ENCODE measurements at places on chromosomes 7 and 10. TPM values are rescaled to one million over a fixed set of nuclear protein-coding genes. Genes with fewer than 3 reads are reported as not detected.

DNA sequence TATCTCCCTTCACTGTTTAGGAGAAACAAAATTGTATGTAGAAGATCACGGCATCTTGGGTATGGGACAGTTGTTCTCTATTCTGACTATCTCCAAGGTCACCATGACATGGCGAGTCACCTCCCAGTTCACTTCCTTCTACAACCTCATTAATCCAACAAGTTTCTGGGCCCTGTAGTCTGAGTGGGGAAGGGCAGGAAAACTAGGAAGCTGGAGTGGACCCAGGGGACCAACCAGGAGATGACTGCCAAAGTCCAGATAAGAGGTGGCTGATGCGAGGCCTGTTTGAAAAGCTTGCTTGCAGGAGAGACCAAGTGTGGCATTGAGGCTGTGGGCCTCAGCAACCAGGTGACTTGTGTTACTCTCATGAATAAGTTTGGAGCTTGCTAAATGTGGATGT, 584.9 kb downstream of the TNS3 start:
- DNase-seq: no peak

DNA sequence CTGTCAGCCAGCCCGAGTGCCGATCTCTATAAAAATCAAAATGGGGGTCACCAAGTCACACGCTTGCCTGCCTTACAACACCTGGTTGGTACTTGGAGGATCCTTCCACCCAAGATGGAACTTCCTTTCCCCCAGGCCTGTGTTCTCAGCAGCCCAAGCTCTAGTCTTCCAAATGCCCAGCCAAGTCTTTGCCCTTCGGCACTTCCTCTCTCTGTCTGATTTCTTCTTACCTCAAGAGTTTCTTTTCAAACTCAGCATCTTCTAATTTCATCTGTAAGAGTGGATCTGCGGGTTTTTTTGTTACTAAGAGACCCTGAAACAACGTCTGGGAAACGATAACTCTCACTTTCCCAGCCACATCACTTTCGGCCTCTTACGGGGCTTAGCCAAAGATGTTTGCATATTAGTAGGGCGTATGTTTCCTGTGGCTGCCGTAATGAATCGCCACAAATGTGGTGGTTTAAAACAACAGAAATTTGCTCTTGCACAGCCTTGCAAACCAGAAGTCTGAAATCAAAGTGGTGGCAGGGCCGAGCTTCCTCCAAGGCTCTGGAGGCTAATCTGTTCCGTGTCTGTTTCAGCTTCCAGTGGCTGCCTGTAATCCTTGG, 219.9 kb downstream of the TCF7L2 start:
- no peak for DNase-seq

DNA sequence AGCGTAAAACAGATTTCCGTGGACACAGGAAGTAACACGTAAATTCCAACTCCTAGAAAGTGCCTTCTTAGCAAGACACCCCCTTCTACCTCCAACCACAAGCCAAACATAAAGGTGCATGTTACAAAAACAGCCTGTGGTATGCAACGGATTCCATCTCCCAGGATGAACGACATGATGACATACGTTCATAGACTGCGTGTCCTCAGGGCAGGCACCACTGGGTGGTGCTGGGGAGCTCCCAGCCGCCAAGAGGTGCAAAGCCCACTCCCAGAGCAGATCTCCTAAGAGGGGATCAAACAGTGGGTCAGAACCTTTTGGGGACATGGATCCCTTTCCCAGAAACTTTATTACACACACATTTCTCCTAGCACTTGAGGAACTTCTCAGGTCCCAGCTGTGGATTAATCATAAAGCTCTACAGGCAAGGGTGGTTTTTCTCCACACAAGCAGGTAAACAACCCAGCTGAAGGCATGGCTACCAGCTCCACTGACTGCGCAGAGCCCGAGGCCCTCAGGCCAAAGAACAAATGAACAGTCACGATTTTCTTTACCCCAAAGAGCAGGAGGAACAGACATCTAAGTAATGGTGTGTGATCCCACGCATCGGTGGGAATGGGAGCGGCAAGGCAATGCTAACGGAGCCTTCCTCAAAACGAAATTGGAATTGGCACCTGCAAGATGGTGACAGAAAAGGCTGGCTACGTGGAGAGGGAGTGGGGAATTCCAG, 13.8 kb downstream of the PSAP start:
- DNase-seq: no peak

GRCh38 chr7:136971776-136972175, 103.3 kb downstream of the CHRM2 start:
- no peak for DNase-seq

DNA sequence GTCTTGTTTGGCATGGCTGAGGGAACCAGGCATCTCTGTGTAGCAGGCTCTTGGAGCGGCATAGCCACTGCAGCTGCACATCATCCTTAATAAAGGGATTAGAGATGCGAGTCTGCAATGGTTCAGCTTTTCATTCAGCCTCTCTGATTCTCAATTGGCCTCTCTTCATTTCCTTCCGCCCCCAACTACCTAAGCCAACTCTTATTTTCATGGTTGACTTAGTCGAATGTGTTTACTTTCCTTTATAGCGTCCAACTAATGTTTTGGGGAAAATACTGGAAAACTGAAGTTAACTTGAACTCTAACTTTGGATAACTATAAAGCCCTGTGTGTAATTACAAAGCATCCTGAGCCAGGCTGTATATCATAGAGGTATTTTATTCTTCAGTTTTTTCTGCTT, 202.2 kb upstream of the KIAA1217 start:
- no peak for DNase-seq

GRCh38 chr10:33521062-33521461, 186.6 kb upstream of the NRP1 start:
- DNase-seq: no peak

DNA sequence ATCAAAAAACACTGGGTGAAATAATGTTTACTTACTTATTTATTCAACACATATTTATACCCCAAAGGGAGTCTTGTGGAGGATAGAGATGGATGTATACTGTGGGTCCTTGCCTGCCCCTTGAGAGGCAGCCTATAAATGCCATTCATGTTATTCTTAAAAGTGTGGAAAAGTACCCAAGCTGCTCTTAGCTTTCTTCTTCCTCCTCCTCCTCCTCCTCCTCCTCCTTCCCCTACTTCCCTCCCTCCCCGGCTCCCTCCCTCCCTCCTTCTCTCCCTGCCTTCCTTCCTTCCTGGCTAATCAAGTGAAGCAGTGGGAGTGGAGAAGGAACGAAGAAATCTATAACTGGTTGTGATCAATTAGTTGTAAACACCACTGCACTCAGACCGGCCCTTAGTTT, 21.2 kb upstream of the IGF2BP3 start:
- DNase-seq: no peak

Gene HOXA13
- total RNA-seq: 2.5 TPM

Gene PRLHR
- not detected for total RNA-seq
